Stimulated activated CD4-positive, alpha-beta T cell treated with anti-CD3 and anti-CD28 coated beads, Interleukin-15, amount 100 ng/mL, for 24 hours (primary cell): ENCODE measurements at places on chromosomes 16 and 17.
A peak's percentile ranks its signal among the peaks of the same experiment; 100 is the strongest.

DNA sequence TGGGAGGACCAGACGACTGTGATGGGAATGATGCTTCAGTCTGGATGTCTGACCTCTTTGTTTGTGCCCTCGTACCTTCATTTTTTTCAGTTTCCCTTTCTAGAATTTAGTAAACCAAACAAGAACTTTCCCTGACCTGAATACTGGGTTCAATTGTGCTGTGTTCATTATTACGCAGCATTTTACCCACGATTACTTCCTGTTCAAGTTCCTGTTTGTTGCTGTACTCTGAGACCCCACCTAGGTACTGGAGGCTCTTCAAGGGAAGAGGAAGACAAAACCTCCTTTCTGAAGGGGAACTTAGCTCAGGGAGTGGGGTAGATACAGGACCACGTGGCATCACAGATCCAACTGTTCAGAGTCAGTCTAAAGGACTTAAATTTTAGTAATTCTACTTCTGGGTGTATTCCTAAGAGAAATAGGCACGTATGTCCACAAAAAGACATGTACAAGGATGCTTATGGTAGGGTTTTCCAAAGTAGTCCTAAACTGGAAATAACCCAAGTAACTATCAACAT lies 9.2 kb upstream of the PRKCB start:
- DNase-seq: no peak

DNA sequence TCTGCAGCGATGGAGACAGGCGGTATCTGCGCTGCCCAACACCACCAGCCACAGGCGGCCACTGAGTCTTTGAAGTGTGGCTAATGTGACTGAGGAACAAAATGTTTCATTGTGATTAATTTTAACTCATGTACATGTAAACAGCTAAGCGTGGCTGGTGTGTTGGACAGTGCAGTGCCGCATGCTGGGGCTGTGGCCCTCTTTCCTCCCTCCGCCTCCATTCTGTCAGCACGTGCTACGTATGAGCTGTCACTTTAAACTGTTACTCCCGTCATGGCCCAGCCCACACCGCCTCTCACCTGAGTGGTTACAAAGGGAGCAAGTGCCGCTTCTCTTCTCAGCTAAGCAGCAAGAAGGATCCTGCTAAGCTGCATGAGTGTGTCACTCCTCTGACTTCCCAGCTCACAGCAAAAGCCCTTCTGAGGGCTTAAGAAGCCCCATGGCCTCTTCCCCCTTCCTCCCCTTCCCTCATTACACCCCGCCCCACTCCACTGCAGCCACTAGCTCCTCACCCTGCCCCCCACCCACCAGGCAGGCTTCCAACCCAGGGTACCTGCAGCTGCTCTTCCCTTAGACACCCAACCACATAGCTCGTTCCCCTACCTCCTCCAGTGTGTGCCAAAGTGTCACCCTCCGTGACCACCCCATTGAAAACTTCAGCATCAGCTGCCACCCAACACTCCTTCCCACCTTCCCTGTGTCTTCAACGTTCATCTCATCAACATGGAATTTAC lies 15.0 kb downstream of the HASPIN start:
- peak; percentile 82 for DNase-seq

- no peak for DNase-seq
Observed at GRCh38 chr17:77098884-77099545, 41.8 kb upstream of the SEC14L1 start.

- DNase-seq: peak; percentile 75
Observed at GRCh38 chr17:74431568-74432423, at the start of gene GPRC5C. Gene GPRC5C (plus strand): TSS chr17:74432088. CDS start chr17:74439777, 7,689 bp downstream.

DNA sequence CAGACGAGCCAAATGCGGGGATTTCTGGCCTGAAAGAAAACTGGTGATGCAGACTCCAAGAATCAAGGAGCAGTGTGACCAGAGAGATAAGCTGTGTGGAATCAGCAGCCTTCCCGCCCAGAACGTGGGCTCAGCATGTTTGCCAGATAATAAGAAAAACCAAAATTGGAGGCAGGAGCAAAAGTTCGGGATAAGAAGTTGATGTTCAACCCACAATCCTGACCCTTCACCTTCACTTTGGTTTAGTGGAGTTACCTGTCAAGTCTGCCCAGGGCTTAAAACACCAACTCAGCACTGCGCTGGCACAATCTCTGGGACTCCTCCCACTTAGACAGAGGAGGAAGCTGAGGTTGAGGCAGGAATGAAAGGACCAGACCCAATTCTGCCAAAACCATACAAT lies 3.1 kb downstream of the SLC43A2 start:
- no peak for DNase-seq

DNA sequence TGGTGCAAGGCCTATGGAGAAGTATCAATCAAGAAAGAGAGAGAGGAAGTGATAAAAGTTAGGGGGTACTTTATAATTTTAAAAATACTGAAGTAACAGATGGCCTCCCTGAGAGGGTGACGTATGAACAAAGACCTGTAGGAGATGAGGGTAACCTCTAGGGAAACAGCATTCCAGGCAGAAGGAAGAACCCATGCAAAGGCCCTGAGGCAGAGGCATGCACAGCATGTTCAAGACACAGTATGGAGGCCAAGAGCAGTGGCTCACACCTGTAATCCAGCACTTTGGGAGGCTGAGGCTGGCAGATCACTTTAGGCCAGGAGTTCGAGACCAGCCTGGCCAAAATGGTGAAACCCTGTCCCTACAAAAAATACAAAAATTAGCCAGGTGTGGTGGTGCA lies 192.6 kb upstream of the AXIN2 start:
- no peak for DNase-seq

DNA sequence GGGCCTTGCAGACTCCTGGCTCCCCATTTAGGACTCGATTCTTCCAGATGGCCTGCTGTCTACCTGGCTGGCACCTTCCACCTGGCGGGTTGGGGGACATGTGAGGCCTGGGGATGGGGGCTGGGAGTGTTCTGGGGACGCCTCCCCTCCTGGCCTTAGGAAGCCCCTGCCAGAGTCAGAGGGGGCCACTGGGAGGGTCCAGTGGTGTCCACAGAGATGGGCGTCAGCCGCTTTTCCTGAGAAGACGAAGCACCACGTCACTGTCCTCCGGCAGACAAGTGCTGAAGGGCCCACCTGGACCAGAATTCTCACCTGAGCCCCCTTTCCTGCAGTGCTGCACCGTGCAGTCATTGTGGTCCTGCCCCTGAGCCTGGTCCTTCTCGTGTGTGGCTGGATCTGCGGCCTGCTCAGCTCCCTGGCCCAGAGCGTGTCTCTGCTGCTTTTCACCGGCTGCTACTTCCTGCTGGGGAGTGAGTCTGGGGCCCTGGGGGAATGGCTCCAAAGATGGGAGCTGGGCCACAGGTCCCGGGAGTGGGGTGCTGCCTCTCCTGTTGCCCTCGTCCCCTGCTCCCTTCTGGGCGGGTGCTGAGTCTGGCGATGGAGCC lies 2.9 kb downstream of the TMEM235 start:
- no peak for DNase-seq

DNA sequence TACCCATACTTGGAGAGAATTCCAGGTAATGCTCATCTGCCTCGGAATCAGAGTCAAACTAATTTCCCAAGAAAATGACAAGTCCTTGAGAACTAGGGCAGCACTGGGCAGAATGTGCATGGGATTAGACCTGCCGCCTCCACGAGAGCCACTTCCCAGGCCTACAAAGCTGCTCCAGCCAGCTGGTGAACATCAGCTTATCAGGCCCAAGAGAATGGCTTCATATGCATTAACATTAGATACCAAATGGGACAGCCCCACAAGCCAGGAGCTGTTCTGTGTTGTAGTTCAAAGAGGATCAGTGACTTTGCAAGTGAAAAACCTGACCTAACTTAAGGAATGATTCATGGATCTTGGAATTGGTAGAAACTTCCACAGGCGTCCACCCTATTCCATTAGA lies 203.3 kb downstream of the CYLD start:
- no peak for DNase-seq

- peak; percentile 74 for DNase-seq
Observed at GRCh38 chr17:31558748-31559583, 167.5 kb downstream of the RAB11FIP4 start.

DNA sequence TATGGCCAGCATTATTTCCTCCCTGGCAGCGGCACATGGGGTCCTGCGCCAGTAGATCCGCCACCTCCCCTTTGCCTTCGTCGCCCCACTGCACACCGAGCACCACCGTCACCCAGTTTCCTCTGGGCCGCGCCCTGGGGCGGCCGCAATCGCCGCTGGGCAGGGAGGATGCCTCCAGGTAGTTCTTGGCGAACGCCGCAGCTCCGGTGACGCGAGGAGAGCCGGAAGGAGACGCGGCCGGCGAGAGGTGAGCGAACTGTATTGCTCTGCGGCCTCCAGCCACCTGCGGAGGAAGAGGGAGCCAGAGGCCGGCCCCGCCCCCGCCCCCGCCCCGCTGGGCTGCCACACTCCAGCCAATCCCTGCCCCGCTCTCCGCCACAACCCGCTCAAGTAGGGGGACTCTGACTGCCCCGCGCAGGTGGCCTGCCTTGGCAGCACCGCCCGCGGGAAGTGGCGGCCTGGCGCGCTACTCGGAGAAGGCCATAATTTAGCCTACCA lies 11.8 kb upstream of the SLFN13 start:
- DNase-seq: peak; percentile 64

GRCh38 chr17:79849953-79850352 lies 10.7 kb upstream of the CBX4 start:
- DNase-seq: no peak

GRCh38 chr17:57110152-57110542 lies 25.1 kb downstream of the AKAP1 start:
- DNase-seq: no peak
